ENCODE measurements at places on chromosomes 1 and 21.

GRCh38 chr1:20276485-20277159 lies 14.1 kb upstream of the VWA5B1 start:
- no peak for DNase-seq

GRCh38 chr1:160827418-160827817 lies 31.4 kb downstream of the LY9 start:
- no peak for DNase-seq

DNA sequence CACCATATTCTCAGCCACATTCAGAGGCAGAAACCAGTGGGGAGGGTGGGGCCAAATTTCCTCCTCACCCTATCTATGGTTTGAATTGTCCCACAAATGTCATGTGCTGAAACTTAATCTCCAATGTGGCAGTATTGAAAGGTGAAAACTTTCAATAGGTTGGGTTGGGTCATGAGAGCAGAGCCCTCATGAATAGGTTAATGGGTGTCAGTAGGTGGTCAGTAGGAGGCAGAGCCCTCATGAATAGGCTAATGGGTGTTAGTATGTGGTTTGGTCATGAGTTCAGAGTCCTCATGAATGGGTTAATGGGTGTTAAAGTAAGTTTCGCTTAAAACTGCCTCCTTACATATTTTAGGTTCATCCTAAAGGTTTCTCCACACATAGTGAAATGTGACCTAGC lies 170.0 kb downstream of the FCRL5 start:
- no peak for DNase-seq

DNA sequence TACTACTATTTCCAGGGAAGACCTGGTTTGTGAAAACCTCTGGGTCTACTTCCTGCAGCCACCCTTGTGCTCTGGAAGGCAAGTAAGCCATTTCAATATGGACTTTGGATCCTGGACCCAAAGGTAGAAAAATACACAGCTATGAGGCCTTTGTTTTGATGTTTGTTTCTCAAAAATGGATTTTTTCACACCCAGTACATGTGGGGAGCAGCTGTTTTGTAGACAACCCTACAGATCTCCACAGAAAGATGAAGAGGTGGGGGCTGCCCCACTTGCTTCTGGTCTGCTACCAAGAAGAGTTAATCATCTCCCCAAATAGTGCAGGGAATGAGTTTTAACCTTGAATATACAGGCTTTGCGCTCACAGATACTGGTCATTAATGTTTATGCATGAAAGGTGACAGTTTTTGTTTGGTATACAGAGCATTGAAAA lies 29.2 kb downstream of the ZNF281 start:
- no peak for DNase-seq

- no peak for DNase-seq
Observed at GRCh38 chr1:59298710-59299346, 1.9 kb downstream of the FGGY start.
